Psoas muscle (tissue), 8 donors: ENCODE measurements at places on chromosomes 1 and 21. TPM values are rescaled to one million over a fixed set of nuclear protein-coding genes. Genes with fewer than 3 reads are reported as not detected.

DNA sequence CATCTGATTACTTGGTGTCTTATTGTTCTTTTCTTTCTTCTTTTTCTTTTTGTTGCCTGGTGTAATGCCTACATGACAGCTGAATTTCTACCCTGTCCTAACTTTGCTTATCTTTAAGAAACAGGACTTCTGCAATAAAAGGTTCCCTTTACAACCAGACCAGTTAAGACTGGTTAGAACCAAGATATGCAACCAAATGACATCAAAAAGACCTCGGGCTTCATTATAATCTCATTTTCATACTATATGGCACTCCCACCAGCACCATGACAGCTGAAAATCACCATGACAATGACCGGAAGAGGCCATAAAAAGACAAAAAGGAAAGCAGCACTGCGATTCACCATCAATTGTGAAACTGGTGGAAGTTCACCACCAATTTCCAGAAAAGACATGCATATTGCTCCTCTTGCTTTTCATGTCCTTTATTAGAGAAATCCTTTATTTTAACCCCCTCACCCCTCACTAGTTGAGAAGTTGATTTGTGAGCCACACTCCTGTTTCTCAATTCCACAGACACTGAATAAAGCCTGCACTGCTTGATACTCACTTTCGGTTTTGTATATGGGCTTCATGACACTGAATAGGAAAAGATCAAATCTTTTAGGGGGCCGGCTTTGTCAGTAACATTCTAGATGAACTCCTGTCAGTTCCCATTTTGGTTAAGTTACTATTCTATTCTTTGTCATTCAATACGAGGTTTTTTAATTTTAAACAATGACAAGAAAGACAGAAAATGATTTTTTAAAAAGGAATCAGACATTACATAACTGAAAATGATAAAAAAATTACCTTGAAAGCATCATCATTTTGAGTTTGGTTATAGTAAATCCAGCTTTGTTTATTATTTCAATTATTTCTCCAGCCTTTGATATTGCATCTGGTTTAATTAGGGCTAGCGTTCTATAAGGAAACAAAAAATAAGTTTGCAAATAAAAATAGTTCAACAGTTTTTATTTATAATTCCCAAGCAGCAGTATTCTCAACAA is 58.1 kb downstream of the NME7 start:
- no peaks in the 10 kb centered on the region for H3K27me3 ChIP-seq
- DNase-seq: no peak
- no peaks in the 10 kb centered on the region for H3K4me1 ChIP-seq
- no peak overlapping the region for H3K27ac ChIP-seq
- H3K4me3 ChIP-seq: no peak overlapping the region

GRCh38 chr1:105260001-105260400 is 1510.3 kb downstream of the AMY1C start:
- no peak overlapping the region for H3K27ac ChIP-seq
- H3K4me3 ChIP-seq: no peak overlapping the region
- no peaks in the 10 kb centered on the region for H3K27me3 ChIP-seq
- no peak for DNase-seq
- H3K4me1 ChIP-seq: no peaks in the 10 kb centered on the region
- no peaks in the 10 kb centered on the region for H3K36me3 ChIP-seq

DNA sequence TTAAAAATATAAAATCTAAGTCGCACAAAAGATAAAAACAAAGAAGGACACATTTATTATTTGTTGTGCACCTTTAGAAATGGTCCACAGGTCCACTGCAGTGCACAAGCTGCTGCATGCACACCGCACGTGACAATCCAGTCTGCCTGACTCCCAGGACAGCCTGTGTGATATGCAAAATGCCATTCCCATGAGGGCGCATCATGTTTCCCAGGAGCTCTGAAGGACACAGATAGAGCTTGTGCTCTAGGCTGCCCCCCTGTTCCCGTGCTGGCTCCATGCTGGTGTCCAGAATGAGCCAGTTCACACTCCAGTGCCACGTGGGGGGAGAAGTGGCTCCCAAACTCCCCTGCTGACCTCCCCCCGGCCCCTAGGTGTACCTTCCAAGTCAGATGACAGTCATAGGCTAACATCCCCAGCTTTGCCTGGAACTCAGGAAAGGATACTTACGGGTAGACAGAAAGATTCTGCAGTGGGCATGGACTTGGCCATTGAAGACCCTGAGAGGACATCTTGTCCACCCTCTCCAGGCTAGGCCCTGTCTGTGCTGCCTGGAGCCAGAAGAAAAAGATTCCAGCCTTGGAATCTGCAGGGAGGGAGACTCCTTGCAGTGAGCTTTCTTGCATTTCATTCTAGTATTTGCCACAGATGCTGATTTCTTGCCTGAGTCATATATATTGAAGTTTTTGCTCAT is 26.3 kb downstream of the RAB7B start:
- H3K27ac ChIP-seq: peak overlapping the region; percentile 58
- DNase-seq: peak; percentile 79
- H3K4me1 ChIP-seq: peaks cover 12% of the 10 kb centered on the region
- no peak overlapping the region for H3K4me3 ChIP-seq
- no peaks in the 10 kb centered on the region for H3K27me3 ChIP-seq
- H3K36me3 ChIP-seq: no peaks in the 10 kb centered on the region

GRCh38 chr1:229570891-229571516 is 12.5 kb upstream of the ABCB10 start:
- no peak for DNase-seq
- no peaks in the 10 kb centered on the region for H3K4me1 ChIP-seq
- no peak overlapping the region for H3K27ac ChIP-seq
- no peak overlapping the region for H3K4me3 ChIP-seq

- no peak overlapping the region for H3K27ac ChIP-seq
- DNase-seq: no peak
- H3K4me3 ChIP-seq: no peak overlapping the region
- H3K4me1 ChIP-seq: peaks cover 10% of the 10 kb centered on the region
Measured at GRCh38 chr21:44844256-44844655, 26.4 kb upstream of the SUMO3 start.

DNA sequence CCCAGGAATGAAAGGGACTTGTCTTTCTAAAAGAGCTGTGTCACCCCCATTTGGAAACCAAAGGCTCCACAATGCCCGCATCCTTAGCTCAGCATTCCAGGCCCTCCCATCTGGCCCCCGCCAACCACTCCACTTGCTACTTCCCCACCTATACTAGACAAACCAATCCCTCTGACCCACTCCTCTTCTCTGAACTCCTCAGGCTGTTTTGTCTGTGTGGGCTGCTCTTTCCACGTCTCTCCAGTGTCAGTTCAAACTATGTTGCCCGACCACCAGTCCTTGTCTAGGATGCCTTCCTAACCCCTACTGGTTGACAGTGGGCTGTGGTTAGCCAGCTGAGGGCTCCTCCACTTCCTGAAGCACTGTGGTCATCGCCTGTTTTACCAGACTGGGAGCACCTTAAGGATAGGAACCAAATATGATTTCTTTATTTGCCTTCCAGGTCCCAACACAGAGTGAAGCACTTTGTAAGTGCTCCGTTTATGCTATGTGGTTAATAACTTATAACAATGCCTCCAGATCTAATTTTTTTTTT is 8.1 kb upstream of the COA7 start:
- H3K27ac ChIP-seq: peak overlapping the region; percentile 74
- DNase-seq: no peak
- no peaks in the 10 kb centered on the region for H3K27me3 ChIP-seq
- peaks cover 18% of the 10 kb centered on the region for H3K4me1 ChIP-seq

DNA sequence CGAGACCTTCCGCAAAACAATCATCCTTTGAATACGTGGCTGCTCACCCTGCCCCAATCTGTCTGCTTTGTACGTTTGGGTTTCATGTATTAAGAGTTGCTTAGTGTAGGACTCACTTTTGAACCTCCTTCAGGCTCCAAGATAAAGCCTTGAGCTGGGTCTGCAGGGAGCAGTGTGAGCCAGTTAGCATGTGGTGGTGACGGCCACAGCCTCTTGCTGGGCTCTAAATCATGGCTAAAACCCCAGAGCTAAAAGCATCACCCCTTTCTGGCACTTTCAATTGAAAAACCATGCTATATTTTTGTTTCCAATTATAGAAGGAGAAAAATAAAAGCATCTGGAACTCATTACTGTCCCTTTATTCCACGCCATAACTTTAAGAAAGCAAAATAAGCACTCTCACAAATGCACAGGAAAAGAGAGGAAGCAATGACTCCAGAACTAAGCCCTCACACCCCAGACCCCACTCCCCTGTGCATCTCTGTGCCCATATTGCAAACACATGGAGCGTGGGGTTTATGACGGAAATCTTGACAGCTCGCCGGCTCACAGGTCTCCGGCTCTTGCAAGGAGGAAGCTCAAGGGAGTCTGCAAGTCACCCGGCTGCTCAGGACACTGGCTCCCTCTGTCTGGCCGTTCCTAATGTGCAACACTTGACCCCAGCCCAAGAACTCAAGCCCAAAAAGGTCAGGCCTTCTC is 135.5 kb downstream of the MIS18A start:
- peak; percentile 36 for DNase-seq
- no peak overlapping the region for H3K4me3 ChIP-seq
- no peaks in the 10 kb centered on the region for H3K36me3 ChIP-seq
- H3K4me1 ChIP-seq: no peaks in the 10 kb centered on the region
- no peak overlapping the region for H3K27ac ChIP-seq
- no peaks in the 10 kb centered on the region for H3K27me3 ChIP-seq

DNA sequence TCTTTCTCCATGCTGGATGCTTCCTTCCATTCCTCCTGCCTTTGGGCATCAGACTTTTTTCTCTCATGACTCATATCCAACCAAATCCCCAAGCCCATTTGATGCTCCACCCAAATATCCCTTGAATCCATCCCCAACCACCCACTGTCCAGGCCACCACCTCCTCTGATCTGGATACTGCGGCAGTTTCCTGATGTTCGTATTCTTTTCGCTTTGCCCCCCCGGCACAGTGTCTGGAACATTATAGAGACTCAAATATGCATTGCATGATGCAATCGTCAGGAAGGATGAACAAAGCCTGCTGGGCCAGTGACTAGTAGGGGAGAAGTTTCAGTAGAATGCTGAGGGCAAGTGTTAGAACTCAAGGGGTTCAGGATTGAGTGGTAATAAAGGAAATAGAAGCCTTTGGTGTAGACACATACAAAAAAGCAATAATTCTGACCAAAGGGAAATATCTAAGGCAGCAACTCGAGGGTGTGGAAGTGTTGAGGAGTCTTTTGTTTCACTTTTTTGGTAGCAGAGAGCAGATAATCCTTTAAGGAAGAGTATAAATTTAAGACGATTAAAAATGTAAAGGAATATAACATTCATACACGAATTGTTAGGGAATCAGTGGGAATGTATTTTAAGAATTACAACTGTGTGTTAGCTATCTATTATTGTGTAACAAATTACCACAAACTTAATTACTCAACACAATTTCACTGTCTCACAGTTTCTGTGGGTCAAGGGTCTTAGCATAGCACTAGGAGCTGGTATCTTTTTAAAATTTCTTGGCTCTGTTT is 7.5 kb downstream of the S100A11 start:
- peaks cover 3% of the 10 kb centered on the region for H3K27me3 ChIP-seq
- no peak for DNase-seq
- H3K4me1 ChIP-seq: no peaks in the 10 kb centered on the region
- H3K4me3 ChIP-seq: no peak overlapping the region

DNA sequence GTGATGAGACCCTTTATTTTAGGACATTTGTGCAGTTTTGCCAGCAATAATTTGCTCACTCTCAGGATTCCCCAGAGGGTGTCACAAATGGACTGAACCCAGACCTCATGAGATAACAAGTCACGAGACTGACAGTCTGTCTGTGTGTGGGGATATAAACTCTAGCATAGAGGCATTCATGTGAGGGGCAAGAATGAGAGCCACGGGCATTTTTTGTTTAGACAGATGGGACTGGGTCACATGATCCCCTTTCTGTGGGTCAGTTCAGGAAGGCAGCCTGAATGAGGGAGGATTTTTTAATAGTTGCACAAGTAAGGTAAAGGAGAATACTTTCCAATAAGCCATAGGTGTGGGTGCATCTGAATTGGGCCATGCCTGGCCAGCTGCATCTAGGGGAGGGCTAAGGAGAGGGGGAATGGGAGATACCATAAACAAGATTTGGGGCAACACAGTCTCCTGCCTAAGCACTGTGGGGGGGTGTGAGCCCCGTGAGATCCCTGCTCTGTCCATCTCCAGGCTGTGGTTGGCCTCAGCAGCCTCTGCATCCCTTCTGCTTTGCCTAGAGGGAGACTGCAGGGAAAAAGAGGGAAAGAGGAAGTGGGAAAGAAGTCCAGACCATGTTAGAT is 66.6 kb downstream of the NAV1 start:
- peaks cover 22% of the 10 kb centered on the region for H3K4me1 ChIP-seq
- H3K27me3 ChIP-seq: no peaks in the 10 kb centered on the region
- no peak for DNase-seq
- H3K4me3 ChIP-seq: no peak overlapping the region

GRCh38 chr1:156464825-156465452 is 35.6 kb downstream of the MEF2D start:
- peak overlapping the region; percentile 63 for H3K27ac ChIP-seq
- peaks cover 4% of the 10 kb centered on the region for H3K36me3 ChIP-seq
- no peak for DNase-seq
- no peak overlapping the region for H3K4me3 ChIP-seq
- no peaks in the 10 kb centered on the region for H3K27me3 ChIP-seq

DNA sequence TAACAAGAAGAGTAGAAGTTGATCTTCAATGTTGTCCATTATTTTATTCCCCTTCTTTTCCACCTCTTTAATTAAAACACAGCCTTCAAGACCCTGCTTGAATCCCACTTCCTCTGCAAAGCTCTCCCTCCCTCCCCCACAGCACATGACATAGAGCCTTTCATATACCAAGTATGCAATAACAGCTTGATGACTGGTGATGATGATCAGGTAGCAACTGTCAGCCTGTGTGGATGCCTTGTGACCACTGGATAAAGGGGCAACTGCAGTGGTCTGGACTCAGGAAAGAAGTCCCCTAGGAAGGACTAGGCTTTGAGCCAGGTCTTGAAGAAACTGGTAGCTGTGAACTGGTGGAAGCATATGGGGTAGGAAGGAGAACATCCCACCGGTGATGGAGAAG is 53.8 kb upstream of the PRDX6 start:
- no peak for DNase-seq
- no peaks in the 10 kb centered on the region for H3K36me3 ChIP-seq
- H3K4me3 ChIP-seq: no peak overlapping the region
- no peak overlapping the region for H3K27ac ChIP-seq
- H3K4me1 ChIP-seq: no peaks in the 10 kb centered on the region
- H3K27me3 ChIP-seq: no peaks in the 10 kb centered on the region

DNA sequence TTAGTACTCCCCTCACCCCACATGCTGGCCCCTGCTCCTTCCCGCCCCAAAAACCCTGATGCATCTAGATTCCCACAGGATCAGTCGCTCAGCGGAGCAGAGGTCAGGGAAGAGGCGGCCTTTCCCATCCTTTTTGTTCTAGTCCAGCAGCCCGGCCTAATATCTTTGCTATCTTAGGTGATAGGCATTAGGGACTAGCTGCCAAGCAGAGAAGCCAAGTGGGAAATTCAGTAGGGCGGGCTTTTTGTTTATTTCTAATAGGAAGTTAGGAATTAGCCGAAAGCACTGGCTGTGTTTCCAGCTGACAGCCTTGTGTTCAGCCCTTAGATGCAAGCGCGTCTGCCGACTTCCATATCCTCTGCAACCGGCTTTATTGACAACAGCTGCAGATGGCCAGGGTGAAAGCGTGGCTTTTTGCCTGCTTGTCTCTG is 59.0 kb upstream of the BCAR3 start:
- H3K4me3 ChIP-seq: no peak overlapping the region
- no peak for DNase-seq
- no peaks in the 10 kb centered on the region for H3K27me3 ChIP-seq
- peak overlapping the region; percentile 55 for H3K27ac ChIP-seq

TSPEAR gene
- polyA plus RNA-seq: not detected

INAVA gene
- polyA plus RNA-seq: not detected

B3GALT5 gene
- polyA plus RNA-seq: under 0.01 TPM

ZNF648 gene
- polyA plus RNA-seq: not detected

KLF17 gene
- polyA plus RNA-seq: not detected

SPRR2E gene
- polyA plus RNA-seq: not detected

CD84 gene
- 0.04 TPM for polyA plus RNA-seq
